Germinal center (tissue), 1 donor: ENCODE measurements at places on chromosomes 2 and 18.

GRCh38 chr2:218229239-218229638, 12.2 kb downstream of the ARPC2 start:
- DNase-seq: peak; percentile 33

DNA sequence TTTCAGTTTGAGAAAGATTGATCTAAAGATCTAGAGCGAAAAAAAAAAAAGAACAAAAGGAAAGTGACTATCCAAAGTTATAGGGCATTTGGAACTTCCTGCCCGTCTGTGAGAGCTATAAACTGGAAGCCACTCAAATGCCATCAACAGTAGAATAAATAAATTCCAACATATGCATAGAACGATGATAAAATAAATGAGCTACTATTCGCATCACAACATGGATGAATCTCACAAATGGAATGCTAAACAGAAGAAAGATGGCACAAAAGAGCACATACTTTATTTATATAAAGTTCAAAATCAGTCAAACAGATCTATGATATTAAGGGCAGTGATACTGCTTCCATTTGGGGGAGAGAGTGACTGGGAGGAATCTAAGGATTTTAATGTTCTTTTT, 128.8 kb downstream of the TTC32 start:
- DNase-seq: no peak

- no peak for DNase-seq
These were observed 100.8 kb upstream of the KCTD1 start for GRCh38 chr18:26649193-26649543.

DNA sequence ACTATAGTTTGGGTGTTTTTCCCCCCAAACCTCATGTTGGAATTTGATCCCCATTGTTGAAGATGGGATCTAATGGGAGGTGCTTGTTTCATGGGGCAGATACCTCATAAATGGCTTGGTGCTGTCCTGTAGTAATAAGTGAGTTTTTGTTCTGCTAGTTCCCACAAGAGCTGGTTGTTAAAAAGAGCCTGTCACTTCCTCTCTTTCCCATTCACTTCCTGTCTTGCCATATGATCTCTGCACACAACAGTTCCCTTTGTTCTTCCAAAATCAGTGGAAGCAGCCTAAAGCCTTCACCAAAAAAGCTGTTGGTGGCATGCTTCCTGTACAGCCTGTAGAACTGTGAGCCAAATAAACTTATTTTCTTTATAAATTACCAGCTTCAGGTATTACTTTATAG, 768.2 kb upstream of the VRK2 start:
- DNase-seq: no peak

GRCh38 chr2:72973566-72974435, 56.5 kb downstream of the EMX1 start:
- peak; percentile 80 for DNase-seq

DNA sequence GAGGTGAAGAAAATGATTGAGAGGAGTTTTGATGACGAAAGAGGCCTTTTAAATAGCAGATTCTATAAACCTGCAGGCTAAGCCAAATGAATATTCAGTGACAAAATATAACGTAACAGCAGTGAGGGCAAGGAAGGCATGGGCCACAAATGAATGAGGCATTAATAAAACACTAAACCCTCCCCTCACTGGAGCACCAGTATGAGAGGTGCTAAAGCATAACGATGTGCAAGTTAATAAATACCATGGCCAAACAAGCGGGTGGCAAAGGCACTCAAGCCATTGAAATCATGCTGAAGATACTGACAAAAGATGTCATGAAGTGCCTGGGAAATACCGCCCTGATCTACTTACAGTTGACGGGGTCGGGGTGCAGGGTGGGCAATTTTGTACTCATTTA, 30.2 kb upstream of the LONRF2 start:
- no peak for DNase-seq
